ENCODE measurements at places on chromosomes 3 and 15. TPM values are rescaled to one million over a fixed set of nuclear protein-coding genes. Genes with fewer than 3 reads are reported as not detected.

Gene ANXA2
- polyA plus RNA-seq, result 388 TPM

Gene MAP1A
- 11.4 TPM for polyA plus RNA-seq

Gene GASK1A
- polyA plus RNA-seq, result 6.2 TPM

Gene NXPE3
- polyA plus RNA-seq, result 14.6 TPM

Gene MESP2
- 1.3 TPM for polyA plus RNA-seq

Gene LRRIQ4
- 3.4 TPM for polyA plus RNA-seq

Gene ALPK3
- 3.0 TPM for polyA plus RNA-seq

Gene GOLGA6L4
- 11.1 TPM for polyA plus RNA-seq

Gene TXNRD3
- polyA plus RNA-seq, result 67.9 TPM

Gene FBN1
- polyA plus RNA-seq, result 77.1 TPM

All from testis (tissue), 5 donors.